ENCODE measurements at places on chromosomes 16 and 17. TPM values are rescaled to one million over a fixed set of nuclear protein-coding genes. Genes with fewer than 3 reads are reported as not detected.

- no peak for DNase-seq
Measured at GRCh38 chr17:59832883-59833379, 59.8 kb downstream of the TUBD1 start.

The OTOP3 gene
- total RNA-seq: not detected

DNA sequence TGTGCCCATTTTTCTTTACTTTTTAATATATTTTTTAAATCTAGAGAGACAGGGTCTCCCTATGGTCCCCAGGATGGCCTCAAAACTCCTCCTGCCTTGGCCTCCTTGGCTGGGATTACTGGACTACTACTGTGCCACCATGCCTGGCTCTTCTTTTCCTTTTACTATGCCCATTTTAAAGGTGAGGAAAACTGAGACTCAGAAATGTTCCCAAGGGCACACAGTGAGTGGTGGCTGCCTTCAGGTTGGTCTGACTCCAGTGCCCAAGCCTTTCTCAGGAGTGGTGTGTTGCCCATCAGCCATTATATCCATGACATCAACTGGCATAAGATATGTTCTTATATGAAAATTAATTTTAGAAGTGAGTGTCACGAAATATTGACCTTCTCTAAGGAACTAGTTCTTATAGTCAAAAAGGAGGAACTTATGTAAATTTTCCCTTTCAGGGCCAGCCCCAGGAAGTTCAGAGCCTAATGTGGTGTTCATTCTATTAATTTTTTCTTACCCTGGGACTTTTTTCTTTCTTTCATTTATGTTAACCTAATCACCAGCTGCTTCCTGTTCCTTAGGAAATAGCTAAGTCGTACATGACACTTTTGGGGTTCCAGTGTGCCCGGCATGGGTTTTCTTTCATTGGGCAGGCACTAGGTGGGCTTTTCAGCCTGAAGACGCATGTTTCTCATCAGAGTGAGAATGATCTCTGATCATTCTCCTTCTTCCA lies 17.9 kb upstream of the SPN start:
- no peak for DNase-seq

GRCh38 chr17:48027322-48027981 lies 10.1 kb downstream of the COPZ2 start:
- no peak for DNase-seq

The CACNG4 gene
- total RNA-seq: not detected

DNA sequence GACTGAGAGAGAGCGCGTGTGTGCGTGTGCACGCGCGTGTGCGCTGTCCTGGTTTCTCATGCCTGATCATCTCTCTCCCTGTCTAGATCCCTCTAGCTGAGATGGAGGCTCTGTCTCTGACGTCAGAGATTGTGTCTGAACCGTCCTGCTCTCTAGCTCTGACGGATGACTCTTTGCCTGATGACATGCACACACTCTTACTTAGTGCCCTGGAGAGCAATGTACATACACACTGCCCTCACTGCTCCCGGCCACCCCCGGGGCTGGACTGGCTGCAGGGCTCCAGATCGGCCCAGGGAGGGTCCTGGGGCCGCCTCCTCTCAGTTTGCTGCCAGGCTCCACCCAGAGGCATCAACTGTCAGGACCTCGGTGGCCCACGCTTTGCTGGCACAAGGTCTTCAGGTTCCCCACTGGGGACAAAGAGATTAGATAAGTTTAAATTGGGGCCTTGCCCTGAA lies 13.1 kb upstream of the ABCC3 start:
- no peak for DNase-seq

DNA sequence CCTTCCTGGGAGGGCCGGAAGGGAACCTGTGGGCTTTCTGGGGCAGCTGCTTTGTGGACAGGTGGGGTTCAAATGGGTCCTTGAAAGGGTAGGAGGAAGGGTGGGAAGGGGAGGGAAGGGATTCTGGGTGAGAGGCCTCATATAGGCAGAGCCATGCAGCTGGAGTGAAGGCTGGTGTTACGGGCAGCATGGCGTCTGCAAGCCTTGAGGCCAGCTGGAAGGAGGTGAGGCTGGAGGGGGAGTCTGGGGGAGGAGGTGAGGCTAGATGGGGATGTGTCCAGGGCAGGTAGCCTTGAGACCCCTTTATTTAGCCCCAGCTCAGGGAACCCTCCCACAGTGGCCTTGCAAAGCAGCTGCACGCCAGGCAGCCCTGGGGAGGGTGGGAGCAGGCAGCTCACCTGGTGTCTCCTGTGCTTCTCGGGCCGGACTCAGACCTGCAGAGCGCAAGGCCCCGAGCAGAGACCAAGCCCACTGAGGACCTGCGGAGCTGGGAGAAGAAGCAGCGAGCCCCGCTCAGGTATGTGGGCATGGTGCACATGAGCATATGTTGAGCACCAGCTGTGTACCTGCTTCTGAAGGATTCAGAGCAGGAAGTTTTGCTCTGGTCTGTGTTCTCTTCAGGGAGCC lies 50.6 kb downstream of the SNX20 start:
- no peak for DNase-seq

- no peak for DNase-seq
Measured at GRCh38 chr17:16442594-16443510, 27.5 kb downstream of the TRPV2 start.

DNA sequence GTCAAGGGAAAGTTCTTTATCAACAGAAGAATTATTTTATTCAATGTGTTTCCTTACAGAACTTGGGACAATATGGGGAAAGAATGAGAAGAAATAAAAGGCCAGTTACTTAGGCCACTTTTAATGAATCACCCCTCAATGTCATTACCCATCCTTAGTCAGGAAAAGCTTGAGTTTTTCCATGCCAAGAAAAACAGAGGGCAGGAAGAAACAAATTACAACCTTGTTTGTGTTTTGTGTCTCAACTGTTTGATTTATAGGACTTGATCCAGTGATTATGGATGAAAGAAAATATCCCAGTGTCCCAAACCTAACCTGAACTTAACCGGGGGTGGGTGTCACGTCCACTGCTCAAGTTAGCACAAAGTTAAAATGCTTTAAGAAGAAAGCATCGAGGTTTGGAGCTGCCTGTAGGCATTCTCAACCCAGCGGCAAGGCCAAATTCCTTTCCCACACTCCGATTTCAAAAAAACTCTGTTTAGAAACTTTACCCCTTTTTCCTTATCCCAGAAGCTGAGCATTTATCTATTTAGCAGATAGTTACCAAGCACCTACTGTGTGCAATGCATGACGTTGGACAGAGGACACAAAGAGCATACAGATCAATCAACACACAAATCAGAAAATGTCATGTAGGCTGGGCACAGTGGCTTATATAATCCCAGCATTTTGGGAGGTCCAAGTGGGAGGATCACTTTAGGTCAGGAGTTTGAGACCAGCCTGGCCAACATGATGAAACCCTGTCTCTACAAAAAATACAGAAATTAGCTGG lies 14.0 kb upstream of the CYB5B start:
- no peak for DNase-seq

GRCh38 chr16:27677263-27677662 lies 127.3 kb downstream of the KATNIP start:
- no peak for DNase-seq

The CMTM1 gene
- total RNA-seq: 14.0 TPM

GRCh38 chr16:15979801-15980200 lies 30.4 kb downstream of the ABCC1 start:
- no peak for DNase-seq

- no peak for DNase-seq
Measured at GRCh38 chr17:66711401-66711800, 123.5 kb upstream of the CACNG5 start.

The OR3A3 gene
- total RNA-seq: not detected

DNA sequence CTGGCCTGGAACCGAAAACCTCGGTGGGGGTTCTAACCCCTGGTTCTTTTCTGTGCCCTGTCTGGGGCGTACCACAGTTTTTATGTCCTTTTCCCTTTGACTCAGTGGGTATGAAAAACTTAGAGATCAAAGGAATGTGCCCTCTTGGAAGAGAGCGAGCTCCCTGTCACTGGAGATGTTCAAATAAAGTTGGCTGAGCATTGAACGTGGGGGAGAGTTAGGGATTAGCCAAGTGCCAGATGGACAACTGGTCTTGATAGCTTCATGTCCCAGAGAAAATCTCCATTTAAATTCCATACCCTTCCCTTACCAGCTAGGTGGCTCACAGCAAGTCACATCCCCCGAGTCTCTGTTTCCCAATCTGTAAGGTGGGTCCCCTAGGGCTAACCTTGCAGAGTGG lies 9.5 kb downstream of the ADGRG1 start:
- DNase-seq: no peak

GRCh38 chr17:2211661-2212399 lies 91.8 kb downstream of the SMG6 start:
- no peak for DNase-seq

DNA sequence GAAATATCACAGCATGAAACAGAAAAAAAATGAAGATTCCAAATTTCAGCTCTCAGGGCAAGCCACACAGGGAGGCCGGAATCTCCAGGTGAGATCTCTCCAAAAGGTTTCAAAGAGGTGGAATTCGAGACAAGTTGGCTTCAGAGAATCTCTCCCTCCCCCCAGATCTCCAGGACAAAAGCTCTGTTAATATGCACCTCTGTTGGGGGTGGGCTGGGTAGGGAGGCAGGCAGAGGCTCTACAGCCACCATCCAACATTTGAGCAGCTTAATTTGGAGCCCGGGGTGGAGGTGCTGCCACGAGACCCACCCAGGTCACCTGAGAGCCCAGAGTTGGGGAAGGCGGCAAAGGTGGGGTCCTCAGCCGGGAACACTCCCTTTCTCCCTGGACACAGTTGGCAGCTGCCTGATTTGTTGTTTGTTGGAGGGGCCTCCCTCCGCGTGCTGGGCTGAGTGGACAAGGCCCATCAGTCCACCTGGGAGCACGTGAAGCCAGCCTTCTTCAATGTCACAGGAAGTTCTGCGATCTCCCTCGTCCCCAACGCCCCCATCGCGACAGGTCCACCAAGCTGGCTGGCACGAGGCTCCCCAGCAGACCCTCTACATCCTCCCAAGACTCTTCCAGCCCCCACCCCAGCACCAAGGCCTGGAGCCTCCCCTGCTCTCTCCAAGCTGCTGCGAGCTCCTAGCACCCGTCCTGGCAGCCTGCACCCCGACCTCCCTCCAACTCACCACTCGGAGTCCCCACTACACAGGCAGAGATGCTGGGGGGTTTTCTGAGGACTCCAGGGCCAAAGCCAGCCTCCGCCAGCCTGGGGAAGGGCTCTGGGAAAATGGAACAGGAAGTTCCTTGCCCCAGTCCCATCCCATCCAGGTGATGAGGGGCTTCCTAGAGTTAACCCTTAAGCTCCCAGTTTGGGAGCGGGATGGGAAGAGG lies at the start of gene ZSCAN10:
Gene ZSCAN10 (minus strand): TSS at position 836 of the 936 bp plus-strand sequence. CDS start 6,357 bp downstream, outside the sequence.
- DNase-seq: peak; percentile 80

- no peak for DNase-seq
Measured at GRCh38 chr17:61645920-61646319, 54.9 kb upstream of the NACA2 start.

GRCh38 chr17:69717214-69717613 lies 302.7 kb downstream of the MAP2K6 start:
- DNase-seq: no peak

DNA sequence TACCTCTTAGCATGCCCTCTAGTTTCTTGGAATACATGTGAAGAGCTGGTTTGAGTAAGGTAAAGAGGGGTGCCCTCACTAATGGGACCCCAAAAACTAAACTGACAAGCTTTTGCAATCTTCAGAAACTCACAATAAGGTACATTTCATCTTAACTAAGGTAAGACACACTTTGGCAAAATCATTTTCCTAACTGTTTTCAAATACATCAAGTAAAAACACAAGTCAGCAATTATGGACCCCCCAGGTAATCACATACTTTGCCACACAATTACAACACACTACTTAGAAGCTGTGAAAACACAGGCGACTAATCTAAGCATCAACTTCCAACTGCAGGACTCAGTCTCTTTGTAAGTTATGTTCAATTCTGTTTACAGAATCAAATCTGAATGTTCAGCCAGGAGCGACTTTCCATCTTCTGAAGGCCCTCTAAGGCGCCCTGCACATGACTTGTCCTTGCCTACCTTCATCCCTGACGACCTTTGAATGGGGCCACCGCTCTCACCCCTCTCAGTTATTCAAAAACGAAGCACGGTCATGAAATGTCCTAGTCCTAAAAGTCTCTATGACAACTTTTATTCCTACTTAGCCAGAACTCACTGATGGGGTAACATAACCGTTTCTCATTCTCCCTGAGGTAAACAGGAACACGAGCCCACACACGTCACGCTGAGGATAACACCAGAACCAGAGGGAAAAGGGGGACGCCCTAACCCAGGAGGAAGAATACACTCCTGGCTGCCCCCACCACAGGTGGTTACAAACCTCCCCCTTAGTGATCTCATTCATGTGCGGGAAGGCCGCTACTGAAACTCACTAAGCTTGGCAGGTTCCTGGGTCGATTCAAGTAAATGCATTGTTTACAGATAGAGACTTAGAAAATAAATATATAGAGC lies 5.5 kb downstream of the CREBBP start:
- DNase-seq: no peak

DNA sequence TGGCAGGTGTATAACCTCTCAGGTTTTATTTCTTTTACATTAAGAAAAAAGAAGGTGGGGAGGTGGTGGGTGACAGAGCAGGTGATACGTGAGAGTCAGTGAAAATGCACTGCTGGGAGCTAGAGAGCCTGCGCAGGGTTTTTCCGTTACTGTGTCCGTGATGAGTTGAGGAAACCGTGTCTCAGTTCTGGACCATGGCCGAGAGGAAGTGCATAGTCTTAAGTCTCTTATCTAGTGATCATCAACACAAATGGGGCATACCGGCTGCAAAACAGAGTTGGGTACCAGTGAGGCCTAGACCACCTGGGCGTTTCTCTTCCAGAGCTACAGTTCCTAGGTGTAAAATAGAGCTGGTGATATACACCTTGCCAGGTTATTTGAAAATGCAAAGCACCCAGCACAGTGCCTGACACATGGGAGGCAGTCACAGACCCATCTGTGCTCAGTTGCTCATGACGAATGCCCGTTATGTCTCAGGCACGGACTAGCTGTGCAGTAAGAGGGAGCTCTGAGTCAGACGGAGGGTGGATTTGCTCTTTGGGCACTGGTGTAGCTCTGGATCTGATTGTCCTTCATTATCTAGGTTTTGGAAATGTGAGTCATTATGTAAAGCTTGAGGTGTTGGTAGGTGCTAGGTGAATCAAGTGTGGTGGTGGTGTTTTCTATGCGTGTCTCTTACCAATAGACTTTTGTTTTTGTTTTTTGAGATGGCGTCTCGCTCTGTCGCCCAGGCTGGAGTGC lies 60.9 kb downstream of the RPTOR start:
- no peak for DNase-seq

- no peak for DNase-seq
Measured at GRCh38 chr17:73770115-73770848, 126.0 kb upstream of the SDK2 start.

The TBC1D3K gene
- not detected for total RNA-seq

DNA sequence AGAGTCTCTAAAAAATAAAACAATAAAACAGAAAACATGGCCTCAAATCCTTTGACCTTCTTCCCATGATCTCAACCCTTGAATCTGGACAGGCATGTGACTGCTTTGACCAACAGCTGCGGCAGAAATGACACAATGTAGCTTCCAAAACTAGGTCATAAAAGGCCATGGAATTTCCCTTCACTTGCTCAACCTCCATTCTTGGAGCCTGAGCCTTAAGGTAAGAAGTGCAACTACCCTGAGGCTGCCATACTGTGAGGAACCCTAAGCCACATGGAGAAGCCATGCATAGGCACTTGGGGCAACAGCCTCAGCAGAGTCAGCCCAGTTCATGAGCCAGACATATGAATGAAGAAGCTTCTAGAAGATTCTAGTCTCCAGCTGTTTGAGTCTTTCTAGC lies 75.7 kb upstream of the BRD7 start:
- DNase-seq: no peak
